ENCODE measurements at places on chromosomes 16 and 17. TPM values are rescaled to one million over a fixed set of nuclear protein-coding genes. Genes with fewer than 3 reads are reported as not detected.
A peak's percentile ranks its signal among the peaks of the same experiment; 100 is the strongest.

The RPL38 gene
- 762 TPM for total RNA-seq

- H3K4me3 ChIP-seq, result peak overlapping the region; percentile 4
- no peaks in the 10 kb centered on the region for H3K27me3 ChIP-seq
- no peaks in the 10 kb centered on the region for H3K36me3 ChIP-seq
- DNase-seq, result no peak
Observed at GRCh38 chr17:77304746-77305473, 164.1 kb downstream of the SEC14L1 start.

GRCh38 chr16:20879175-20880040, 20.8 kb downstream of the DCUN1D3 start:
- peaks cover 52% of the 10 kb centered on the region for H3K4me1 ChIP-seq
- peak overlapping the region; percentile 88 for H3K27ac ChIP-seq
- peak overlapping the region; percentile 34 for H3K4me3 ChIP-seq

- no peaks in the 10 kb centered on the region for H3K27me3 ChIP-seq
- H3K27ac ChIP-seq, result no peak overlapping the region
- peaks cover 20% of the 10 kb centered on the region for H3K4me1 ChIP-seq
- no peak overlapping the region for H3K4me3 ChIP-seq
- peaks cover 12% of the 10 kb centered on the region for H3K36me3 ChIP-seq
- DNase-seq, result no peak
Observed at GRCh38 chr16:21161211-21161610, 2.7 kb downstream of the LDAF1 start.

- peaks cover 15% of the 10 kb centered on the region for H3K4me1 ChIP-seq
- H3K27me3 ChIP-seq, result no peaks in the 10 kb centered on the region
- DNase-seq, result no peak
- H3K36me3 ChIP-seq, result peaks cover 7% of the 10 kb centered on the region
- no peak overlapping the region for H3K4me3 ChIP-seq
Observed at GRCh38 chr16:46822270-46822669, 8.7 kb downstream of the C16orf87 start.
